Activated CD4-positive, alpha-beta T cell treated with anti-CD3 and anti-CD28 coated beads, Interleukin-2, amount 10 ng/mL, durations not matched to agents 7 days and 5 days (primary cell): ENCODE measurements at places on chromosomes 5 and 9.

- no peak for DNase-seq
These were observed 141.8 kb downstream of the ZNF354C start for GRCh38 chr5:179201986-179202385.

DNA sequence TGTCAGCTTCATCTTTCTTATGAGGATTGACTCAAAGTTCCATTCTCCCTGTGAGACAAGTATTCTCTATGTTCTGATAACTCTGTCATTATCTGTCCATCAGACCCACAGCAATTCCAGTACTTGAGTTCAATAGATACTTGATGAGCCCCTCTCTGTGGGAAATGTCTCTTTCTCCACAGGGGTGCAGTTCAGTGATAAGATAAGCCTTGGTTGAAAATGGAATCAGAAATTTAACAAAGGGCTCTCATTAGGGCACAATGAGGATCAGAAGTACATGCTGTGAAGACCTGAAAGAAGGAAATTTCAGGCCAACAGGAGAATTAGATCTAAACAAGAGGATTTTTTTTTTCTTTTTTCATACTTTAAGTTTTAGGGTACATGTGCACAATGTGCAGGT, 737.3 kb downstream of the MTRR start:
- DNase-seq: no peak

DNA sequence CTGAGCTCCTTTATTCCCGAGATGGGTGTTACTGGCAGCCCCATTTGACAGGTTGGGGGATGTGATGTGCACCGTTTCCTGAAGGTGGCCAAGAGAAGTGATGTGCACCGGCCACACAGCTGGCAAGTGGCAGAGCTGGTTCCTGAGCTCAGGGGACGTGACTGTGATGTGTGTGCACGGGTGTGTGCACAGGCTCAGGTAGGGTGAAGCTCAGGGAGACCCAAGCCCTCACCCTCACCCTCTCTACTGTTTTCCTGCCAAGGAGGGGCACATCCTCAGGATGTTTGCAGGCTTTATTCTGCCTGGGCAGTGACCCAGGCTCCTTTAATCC, 56.6 kb downstream of the WWC1 start:
- no peak for DNase-seq

GRCh38 chr5:120682851-120683250, 218.8 kb downstream of the PRR16 start:
- DNase-seq: no peak

GRCh38 chr9:134325096-134325812, 1.0 kb upstream of the RXRA start:
- no peak for DNase-seq

DNA sequence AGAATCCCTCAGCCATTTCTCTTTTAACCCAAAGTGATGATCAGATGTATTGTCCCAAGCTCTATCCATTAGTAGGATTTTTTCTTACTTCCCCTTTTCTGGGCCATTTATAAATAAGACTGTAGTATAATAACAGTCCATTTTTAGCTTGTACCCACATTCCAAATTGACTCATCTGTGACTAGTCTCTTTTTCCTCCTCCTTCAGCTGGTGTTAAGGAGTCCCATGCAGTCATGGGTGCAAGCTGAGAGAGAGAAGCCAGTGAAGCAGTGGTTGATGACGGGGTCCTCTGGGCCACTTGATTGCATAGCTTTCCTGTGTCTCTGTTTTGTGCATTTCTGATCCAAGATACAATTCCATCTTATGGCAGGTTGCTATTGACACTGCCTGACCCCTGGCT, 476.0 kb upstream of the CD180 start:
- DNase-seq: no peak

DNA sequence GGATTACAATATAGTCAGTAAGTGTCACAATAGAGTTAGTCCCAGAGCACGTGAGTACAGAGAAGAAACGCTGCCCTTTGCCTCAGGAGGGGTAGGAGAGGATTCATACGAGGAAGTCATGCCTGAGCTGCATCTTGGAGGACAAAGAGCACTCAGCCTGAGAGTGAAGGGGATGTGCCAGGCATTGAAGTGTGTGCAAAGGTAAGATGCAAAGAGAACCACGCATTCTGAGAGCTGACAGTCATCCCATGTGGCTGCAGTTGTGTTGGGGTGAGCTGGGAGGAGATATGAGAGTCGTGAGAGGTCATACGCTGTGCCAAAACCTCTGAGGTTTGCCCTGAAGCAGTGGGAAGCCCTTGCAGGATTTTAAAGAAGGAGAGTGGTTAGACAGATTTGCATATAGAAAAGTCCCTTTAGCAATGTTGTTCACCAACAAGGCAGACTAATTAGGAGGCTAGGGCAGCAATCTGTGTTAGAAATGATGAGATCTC, 97.5 kb downstream of the PIP5K1B start:
- DNase-seq: peak; percentile 9

- DNase-seq: no peak
These were observed 26.4 kb downstream of the NKD2 start for GRCh38 chr5:1034986-1035385.

DNA sequence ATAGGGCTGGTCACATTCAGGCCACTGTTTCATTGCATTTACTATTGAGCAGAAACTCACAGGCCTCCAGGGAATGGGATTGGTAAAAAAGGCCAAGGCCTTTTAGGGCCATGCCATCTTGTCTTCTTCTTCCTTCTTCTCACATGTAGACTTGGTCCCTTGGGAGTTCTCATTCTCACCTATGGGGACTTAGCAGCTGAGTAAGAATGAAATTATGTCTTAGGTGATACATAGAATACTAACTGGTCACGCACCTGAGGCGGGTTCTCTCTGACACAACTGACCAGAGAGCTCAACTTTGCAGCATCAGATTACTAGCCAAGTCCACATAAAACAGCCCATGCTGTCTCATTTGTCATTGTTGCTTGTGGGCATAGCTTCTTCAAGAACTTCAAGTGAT, 641.8 kb downstream of the EFNA5 start:
- DNase-seq: no peak

- DNase-seq: no peak
These were observed 25.3 kb upstream of the SLC31A2 start for GRCh38 chr9:113125386-113126035.

- DNase-seq: no peak
These were observed 155.7 kb downstream of the RMI1 start for GRCh38 chr9:84136119-84136868.

GRCh38 chr9:96154081-96154480, 147.9 kb downstream of the HSD17B3 start:
- DNase-seq: no peak

DNA sequence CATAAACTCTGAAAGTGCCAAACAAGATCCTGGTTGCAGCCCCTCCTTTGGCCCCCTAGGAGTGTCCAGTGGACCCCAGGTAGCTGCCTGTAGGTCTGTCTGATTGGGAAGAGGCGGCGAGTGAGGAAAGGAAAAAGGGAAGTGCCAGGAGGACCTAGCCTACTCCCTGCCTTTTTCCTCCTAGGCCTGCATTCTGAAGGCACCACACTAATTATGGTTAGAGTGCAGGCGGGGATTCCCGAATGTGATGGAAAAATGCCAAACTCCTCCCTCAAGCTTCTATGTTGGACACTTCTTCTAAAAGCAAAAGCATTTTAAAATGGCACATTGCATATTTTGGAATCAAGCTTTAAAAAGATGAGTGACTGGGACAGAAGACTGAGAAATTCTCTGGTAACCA, 83.2 kb upstream of the SMIM15 start:
- no peak for DNase-seq

DNA sequence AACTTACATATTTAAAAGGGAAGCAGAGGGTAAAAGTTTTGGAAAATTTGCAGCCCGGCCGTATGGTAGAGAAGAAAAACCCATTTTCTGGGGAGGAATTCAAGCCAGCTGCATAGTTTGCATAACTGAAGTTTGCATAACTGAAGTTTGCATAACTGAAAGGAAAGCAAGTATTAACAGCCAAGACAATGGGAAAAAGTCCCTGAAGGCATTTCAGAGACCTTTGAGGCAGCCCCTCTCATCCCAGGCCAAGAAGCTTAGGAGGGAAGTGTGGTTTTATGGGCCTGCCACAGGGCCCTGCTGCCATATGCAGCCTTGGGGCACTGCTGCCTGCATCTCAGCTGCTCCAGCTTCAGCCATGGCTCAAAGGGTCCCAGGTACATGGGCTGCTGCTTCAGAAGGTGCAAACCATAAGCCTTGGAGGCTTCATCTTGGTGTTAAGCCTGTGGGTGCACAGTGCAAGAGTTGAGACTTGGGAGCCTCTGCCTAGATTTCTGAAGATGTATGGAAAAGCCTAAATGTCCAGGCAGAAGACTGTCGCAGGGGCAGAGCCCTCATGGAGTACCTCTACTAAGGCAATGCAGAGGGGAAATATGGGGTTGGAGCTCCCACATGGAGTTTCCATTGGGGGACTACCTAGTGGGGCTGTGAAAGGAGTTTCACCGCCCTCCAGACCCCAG, 36.9 kb upstream of the CXCL14 start:
- DNase-seq: no peak
